Right atrium auricular region (tissue), 2 donors: ENCODE measurements at places on chromosomes 1 and 21.

GRCh38 chr1:156616463-156616862 is 2.8 kb upstream of the HAPLN2 start:
- H3K4me1 ChIP-seq, result peaks cover 25% of the 10 kb centered on the region
- H3K27me3 ChIP-seq, result no peaks in the 10 kb centered on the region
- H3K27ac ChIP-seq, result peak overlapping the region; percentile 59
- no peak overlapping the region for H3K4me3 ChIP-seq

DNA sequence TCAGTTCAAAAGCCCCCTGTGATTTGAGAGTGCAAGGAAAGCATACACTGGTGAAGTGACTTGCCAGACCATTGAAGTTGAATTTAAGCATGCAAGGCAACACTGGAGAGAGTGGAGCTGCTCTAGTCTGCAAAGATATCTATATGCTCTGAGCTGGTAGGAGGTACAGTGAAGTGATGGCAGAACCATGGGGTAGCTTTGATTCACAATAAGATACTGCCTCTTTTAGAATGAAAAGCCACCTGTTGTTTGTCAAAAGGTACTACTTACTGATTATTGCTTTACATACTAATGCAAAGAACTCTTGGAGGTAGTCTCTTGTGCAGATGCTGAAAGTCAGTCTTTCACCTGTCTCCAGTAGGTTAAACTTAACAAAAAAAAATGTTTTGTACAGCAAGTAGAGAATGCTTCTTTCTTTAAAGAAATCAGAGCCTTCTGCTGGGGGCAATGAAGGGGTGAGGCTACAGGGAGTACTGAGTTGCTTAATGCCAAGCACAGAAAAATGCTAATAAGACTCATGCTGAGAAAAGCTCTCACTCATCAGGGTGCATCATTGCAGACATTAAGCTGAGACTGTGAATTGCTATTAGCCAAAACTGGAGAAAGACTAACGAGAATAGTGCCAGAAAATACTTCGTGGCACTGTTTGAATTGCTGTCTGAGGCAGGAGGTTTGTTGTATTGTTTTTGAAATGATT is 1150.5 kb upstream of the TMPRSS15 start:
- no peaks in the 10 kb centered on the region for H3K27me3 ChIP-seq
- no peaks in the 10 kb centered on the region for H3K36me3 ChIP-seq
- H3K27ac ChIP-seq, result no peak overlapping the region
- no peaks in the 10 kb centered on the region for H3K4me1 ChIP-seq
- DNase-seq, result no peak

DNA sequence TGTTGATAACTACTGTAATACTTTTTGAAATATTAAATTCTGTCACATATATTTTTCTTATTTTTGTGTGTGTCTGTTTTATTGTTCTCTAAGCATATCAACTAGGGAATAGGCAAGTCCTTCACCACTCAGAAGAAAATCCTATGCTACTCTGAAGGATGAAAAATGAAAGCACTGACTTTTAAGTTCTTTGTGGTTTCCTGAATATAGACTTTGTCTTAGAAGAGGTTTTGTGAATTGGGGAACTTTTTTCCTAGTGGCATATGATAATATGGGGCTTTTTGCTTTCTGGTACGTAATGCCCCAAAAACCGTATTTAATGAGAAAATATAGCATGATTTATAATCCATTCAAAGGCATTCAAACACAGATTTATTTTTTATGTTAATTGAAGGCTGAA is 136.0 kb downstream of the SNX7 start:
- H3K4me1 ChIP-seq, result peaks cover 2% of the 10 kb centered on the region
- no peak overlapping the region for H3K27ac ChIP-seq
- no peak overlapping the region for H3K4me3 ChIP-seq
- no peak for DNase-seq
- no peaks in the 10 kb centered on the region for H3K36me3 ChIP-seq

DNA sequence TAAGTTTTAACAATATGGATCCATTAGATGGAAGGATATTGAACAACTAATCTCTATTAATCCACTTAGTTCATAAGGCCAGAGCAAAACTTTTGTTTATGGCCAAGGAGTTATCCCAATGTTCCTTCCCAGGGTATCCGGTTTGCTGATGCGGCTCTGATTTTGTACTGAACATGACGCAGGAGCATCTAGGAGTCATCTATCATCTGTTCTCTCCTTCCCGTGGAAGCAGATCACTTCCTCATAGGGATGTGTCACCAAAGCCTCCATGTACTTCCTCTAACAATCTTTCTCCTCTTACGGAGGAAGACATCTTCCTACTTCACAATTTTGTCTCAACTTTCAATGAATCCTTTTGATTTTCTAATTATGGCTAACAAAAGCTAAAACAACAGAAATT is 206.6 kb downstream of the APP start:
- no peak overlapping the region for H3K4me3 ChIP-seq
- peaks cover 23% of the 10 kb centered on the region for H3K4me1 ChIP-seq
- no peaks in the 10 kb centered on the region for H3K27me3 ChIP-seq
- peak overlapping the region; percentile 33 for H3K27ac ChIP-seq

- H3K27me3 ChIP-seq, result no peaks in the 10 kb centered on the region
- no peaks in the 10 kb centered on the region for H3K36me3 ChIP-seq
- DNase-seq, result no peak
- no peak overlapping the region for H3K27ac ChIP-seq
- no peak overlapping the region for H3K4me3 ChIP-seq
- H3K4me1 ChIP-seq, result no peaks in the 10 kb centered on the region
Observed at GRCh38 chr1:219587401-219587800, 25.5 kb downstream of the ZC3H11B start.

- H3K27me3 ChIP-seq, result no peaks in the 10 kb centered on the region
- no peak for DNase-seq
- no peaks in the 10 kb centered on the region for H3K4me1 ChIP-seq
Observed at GRCh38 chr1:170929835-170930554, 5.3 kb upstream of the MROH9 start.

- H3K4me3 ChIP-seq, result no peak overlapping the region
- peaks cover 56% of the 10 kb centered on the region for H3K4me1 ChIP-seq
- H3K27me3 ChIP-seq, result no peaks in the 10 kb centered on the region
- peaks cover 7% of the 10 kb centered on the region for H3K36me3 ChIP-seq
- no peak for DNase-seq
Observed at GRCh38 chr1:27451343-27451742, 38.6 kb downstream of the WASF2 start.

- no peaks in the 10 kb centered on the region for H3K36me3 ChIP-seq
- H3K27ac ChIP-seq, result no peak overlapping the region
- no peaks in the 10 kb centered on the region for H3K4me1 ChIP-seq
Observed at GRCh38 chr1:163035446-163036249, 33.5 kb upstream of the RGS4 start.

- no peaks in the 10 kb centered on the region for H3K4me1 ChIP-seq
- H3K4me3 ChIP-seq, result no peak overlapping the region
- H3K27ac ChIP-seq, result no peak overlapping the region
- DNase-seq, result no peak
- no peaks in the 10 kb centered on the region for H3K27me3 ChIP-seq
- H3K36me3 ChIP-seq, result no peaks in the 10 kb centered on the region
Observed at GRCh38 chr1:103516693-103517092, 8.8 kb upstream of the RNPC3 start.

DNA sequence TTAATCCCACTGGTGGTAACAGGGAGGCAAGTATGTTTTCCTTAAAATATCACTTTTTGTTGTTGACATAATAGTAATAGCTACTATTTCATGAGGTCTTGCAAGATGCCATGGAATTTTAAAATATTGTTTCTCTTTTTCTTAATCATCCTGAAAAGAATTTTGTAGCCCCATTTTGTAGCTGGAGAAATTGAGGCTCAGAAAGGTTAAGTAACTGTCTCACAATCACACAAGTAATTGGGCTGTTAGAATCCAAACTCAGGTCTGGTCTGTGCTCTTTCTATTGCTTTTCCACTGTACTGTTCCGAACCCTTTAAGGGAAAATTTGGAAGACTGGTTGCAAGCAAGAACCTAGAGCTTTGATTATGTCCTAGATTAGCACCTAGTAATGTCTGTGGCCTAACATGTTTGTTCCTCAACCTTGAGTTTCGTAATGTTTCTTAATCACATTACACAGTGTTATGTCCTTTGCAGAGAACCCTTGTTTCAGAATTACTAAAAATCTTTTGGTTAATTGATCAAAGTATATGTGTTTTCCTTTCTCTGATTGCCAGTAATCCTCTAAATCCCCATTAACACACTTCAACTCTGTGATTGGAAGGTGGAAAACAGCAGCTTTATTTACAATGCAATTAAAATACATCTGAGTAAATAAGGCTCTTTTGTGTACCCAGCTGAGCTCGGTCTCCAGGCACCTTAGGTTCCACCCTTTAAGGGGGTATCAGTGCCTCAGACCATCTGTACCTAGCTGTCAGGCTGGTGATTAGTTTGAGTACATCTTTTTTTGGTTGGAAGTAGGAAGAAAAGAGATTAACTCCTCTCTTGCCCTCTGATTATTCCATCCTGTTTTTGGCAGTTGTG is 10.4 kb downstream of the LRRC42 start:
- no peaks in the 10 kb centered on the region for H3K27me3 ChIP-seq
- H3K27ac ChIP-seq, result no peak overlapping the region
- peaks cover 39% of the 10 kb centered on the region for H3K36me3 ChIP-seq
- H3K4me3 ChIP-seq, result no peak overlapping the region

DNA sequence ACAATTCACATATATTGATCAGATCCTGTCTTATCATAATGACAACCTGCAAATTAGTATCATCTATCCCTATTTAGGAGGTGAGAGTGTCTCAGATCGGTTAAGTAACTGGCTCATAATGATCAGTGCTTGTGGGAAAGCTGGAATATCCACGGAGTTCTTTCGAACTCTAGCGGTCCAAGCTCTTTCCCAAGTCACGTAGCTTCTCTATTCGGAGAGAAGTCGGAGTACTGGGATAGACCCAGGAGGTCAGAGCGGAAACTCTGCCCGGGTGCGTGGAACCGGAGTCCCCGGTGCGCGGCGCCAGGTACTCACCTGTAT is 339 bp downstream of the PTGS2 start:
- peaks cover 3% of the 10 kb centered on the region for H3K36me3 ChIP-seq
- H3K4me3 ChIP-seq, result peak overlapping the region; percentile 56
- peak overlapping the region; percentile 82 for H3K27ac ChIP-seq
- DNase-seq, result no peak

DNA sequence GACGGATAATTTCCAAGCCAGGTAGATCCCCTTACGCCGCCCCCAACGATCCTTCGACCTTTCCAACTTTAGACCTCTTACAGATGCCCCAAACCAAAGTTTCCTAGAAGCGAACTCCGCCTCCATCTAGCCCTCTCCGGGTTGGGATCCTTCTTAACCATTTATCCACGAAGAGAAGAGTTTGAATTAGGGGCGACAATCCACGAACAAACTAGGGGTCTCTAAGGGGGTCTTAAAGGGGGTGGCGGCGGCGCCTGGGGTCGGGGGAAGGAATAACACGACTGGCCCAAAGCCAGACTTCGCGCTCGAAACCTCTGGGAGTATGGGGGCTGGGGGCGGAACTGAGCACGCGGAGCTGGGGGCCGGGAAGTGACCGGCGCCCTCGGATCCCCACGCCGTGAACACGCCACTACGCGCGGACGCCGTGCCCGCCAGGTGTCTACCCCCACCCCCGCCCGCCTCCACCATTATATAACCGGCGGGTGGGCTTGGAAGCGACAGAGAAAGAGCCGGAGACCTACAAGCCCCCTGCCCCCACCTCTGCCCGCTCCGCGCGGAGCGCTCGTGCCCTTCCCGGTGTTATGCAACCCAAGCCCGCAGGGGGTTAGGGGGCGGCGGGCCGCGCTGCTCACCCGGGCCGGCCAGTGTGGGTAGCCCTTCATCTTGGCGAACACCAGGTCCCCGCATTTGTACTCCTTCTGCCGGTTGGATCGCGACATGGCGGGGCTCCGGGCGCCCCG is 594 bp downstream of the HDGF start:
- no peak for DNase-seq
- peak overlapping the region; percentile 96 for H3K27ac ChIP-seq
- H3K4me3 ChIP-seq, result peak overlapping the region; percentile 95
- no peaks in the 10 kb centered on the region for H3K36me3 ChIP-seq

DNA sequence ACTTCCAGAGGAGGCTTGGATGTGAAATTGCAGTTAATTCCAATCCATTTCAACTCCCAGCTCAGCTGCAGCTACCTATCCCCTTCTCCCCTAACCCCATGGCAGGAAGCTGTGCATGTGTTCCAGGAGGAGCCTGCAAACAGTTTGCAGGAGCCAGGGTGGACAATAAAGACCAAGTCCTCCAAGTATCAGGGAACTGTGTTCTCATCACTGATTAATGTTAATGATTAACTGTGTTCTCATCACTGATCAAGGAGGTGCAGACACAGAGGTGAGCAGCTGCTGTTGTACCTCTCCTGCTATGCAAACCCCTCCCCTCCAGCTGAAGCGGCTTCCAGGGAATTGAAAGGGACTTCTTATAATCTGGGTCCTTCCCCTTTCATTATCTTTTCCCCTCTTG is 19.2 kb downstream of the CLDN19 start:
- no peak overlapping the region for H3K27ac ChIP-seq
- peaks cover 2% of the 10 kb centered on the region for H3K36me3 ChIP-seq
- no peak for DNase-seq
- no peak overlapping the region for H3K4me3 ChIP-seq
- H3K4me1 ChIP-seq, result no peaks in the 10 kb centered on the region
- H3K27me3 ChIP-seq, result no peaks in the 10 kb centered on the region

DNA sequence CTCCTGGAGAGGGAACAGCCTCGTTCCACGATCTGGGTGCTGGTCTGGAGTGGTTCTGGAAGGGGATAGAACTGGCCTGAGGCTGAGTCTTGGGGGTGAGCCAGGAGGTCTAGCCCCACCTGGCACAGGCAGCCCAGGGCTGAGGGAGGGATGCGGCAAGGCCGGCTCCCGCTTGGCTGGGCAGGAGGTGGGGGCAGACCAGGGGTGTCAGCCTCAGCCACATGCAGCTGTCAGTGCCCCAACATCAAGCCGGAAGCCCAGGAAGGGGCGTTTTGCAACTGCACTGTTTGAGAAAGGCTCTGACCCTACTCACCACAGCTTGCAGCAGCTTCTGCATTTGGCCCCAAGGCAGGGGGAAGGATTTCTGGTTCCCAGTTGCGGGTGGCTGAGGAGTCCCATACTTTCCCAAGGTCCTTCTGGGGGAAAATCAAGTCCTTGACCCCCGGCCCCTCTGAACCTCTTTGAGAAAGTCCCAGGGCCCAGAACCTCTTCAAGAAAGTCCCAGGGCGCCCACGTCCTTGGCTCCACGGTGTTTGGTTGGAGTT is 2.0 kb downstream of the EFHD2 start:
- H3K27me3 ChIP-seq, result no peaks in the 10 kb centered on the region
- no peaks in the 10 kb centered on the region for H3K4me1 ChIP-seq
- peak overlapping the region; percentile 69 for H3K27ac ChIP-seq
- no peaks in the 10 kb centered on the region for H3K36me3 ChIP-seq
- peak overlapping the region; percentile 81 for H3K4me3 ChIP-seq

DNA sequence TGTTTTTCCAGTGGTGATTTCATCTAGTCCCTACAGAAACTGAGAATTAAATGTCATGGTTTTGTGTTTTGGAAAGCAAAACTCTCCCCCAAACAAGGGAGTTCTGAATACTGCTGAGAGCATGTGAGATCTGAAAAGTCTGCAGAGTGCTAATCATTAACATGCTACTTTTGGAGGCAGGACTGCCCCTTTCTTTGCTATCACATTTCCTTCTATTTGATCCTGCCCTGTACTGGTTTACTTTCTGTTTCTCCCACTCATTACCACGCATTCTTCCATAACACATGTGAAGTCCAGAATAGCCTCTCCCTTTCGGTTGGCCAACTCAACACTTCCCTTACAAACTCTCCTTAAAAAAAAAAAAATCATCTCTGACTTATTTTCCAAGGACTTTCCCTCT is 63.6 kb downstream of the GADD45A start:
- DNase-seq, result no peak
- peak overlapping the region; percentile 7 for H3K4me3 ChIP-seq
- H3K27ac ChIP-seq, result peak overlapping the region; percentile 64

GRCh38 chr1:213876531-213876930 is 111.2 kb upstream of the PROX1 start:
- H3K27ac ChIP-seq, result no peak overlapping the region
- H3K27me3 ChIP-seq, result no peaks in the 10 kb centered on the region
- H3K4me3 ChIP-seq, result no peak overlapping the region
- H3K36me3 ChIP-seq, result no peaks in the 10 kb centered on the region

- no peaks in the 10 kb centered on the region for H3K27me3 ChIP-seq
- H3K36me3 ChIP-seq, result no peaks in the 10 kb centered on the region
- H3K4me3 ChIP-seq, result no peak overlapping the region
Observed at GRCh38 chr1:10909697-10910680, 102.5 kb upstream of the TARDBP start.
